ENCODE measurements at places on chromosomes 13 and 19. TPM values are rescaled to one million over a fixed set of nuclear protein-coding genes. Genes with fewer than 3 reads are reported as not detected.

- no peaks in the 10 kb centered on the region for H3K36me3 ChIP-seq
- no peaks in the 10 kb centered on the region for H3K27me3 ChIP-seq
- H3K4me1 ChIP-seq = peaks cover 71% of the 10 kb centered on the region
These were observed 6.8 kb downstream of the RASA3 start for GRCh38 chr13:114125589-114125988.

GRCh38 chr13:108741930-108742329 is 112.5 kb downstream of the MYO16 start:
- H3K4me1 ChIP-seq = no peaks in the 10 kb centered on the region
- no peak for DNase-seq
- H3K36me3 ChIP-seq = no peaks in the 10 kb centered on the region
- no peak overlapping the region for H3K27ac ChIP-seq
- H3K27me3 ChIP-seq = no peaks in the 10 kb centered on the region

DNA sequence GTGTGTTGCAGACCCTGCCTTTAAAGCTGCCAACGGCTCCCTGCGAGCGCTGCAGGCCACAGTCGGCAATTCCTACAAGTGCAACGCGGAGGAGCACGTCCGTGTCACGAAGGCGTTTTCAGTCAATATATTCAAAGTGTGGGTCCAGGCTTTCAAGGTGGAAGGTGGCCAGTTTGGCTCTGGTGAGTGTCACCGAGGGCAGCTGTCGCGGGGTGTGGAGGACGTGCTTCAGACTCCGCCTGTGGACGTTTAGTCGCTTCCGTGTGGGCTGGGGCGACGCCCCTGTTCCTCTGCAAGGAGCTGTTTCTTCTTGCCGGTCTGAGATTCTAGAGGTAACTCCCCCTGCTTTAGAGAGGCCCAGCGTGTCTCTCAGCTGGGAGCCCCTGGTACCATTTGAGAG is 24.5 kb downstream of the LAMP1 start:
- H3K27ac ChIP-seq = no peak overlapping the region
- peaks cover 75% of the 10 kb centered on the region for H3K36me3 ChIP-seq
- H3K4me3 ChIP-seq = no peak overlapping the region
- no peak for DNase-seq

- H3K4me1 ChIP-seq = peaks cover 20% of the 10 kb centered on the region
- peak; percentile 23 for DNase-seq
- peaks cover 5% of the 10 kb centered on the region for H3K36me3 ChIP-seq
- peak overlapping the region; percentile 60 for H3K27ac ChIP-seq
These were observed 653 bp downstream of the MVB12A start for GRCh38 chr19:17420475-17420924.

- peaks cover 73% of the 10 kb centered on the region for H3K27me3 ChIP-seq
- no peak overlapping the region for H3K4me3 ChIP-seq
- no peaks in the 10 kb centered on the region for H3K36me3 ChIP-seq
- H3K27ac ChIP-seq = no peak overlapping the region
- DNase-seq = no peak
- H3K4me1 ChIP-seq = no peaks in the 10 kb centered on the region
These were observed 316.9 kb downstream of the TEX29 start for GRCh38 chr13:111637365-111637764.

GRCh38 chr19:45113628-45114027 is 20.6 kb downstream of the PPP1R37 start:
- no peaks in the 10 kb centered on the region for H3K36me3 ChIP-seq
- no peak overlapping the region for H3K4me3 ChIP-seq
- no peaks in the 10 kb centered on the region for H3K27me3 ChIP-seq
- no peak overlapping the region for H3K27ac ChIP-seq

DNA sequence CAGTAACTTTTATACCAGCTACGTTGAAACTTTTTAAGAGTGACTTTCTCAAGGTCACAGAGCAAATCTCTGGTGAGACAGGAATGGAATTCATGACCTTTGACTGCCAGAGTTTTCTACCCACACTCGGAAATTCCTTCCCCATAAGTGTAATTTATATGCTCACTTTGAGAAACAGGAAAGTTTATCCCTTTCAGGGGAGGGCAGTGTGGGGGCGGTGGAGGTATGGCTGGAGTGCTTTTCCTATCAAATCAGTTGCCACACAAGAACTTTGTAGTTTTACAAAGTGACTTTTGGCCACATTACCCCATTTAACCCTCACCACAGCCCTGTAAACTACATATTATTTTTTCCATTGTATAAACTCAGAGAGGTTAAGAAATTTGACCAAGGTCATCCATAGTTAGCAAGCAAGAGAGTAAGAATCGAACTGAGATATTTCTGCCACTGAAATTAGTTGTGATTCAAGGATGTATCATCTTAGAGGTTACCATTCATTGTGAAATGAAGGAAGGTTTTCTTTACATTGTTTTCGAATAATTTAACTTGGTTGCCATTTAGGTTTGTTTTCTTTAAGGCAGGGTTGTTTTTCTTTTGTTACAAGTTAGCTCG is 5.9 kb downstream of the KLF12 start:
- peaks cover 74% of the 10 kb centered on the region for H3K4me1 ChIP-seq
- no peaks in the 10 kb centered on the region for H3K27me3 ChIP-seq
- H3K36me3 ChIP-seq = no peaks in the 10 kb centered on the region
- H3K27ac ChIP-seq = peak overlapping the region; percentile 99

The ZNF610 gene
- 5.1 TPM for total RNA-seq

DNA sequence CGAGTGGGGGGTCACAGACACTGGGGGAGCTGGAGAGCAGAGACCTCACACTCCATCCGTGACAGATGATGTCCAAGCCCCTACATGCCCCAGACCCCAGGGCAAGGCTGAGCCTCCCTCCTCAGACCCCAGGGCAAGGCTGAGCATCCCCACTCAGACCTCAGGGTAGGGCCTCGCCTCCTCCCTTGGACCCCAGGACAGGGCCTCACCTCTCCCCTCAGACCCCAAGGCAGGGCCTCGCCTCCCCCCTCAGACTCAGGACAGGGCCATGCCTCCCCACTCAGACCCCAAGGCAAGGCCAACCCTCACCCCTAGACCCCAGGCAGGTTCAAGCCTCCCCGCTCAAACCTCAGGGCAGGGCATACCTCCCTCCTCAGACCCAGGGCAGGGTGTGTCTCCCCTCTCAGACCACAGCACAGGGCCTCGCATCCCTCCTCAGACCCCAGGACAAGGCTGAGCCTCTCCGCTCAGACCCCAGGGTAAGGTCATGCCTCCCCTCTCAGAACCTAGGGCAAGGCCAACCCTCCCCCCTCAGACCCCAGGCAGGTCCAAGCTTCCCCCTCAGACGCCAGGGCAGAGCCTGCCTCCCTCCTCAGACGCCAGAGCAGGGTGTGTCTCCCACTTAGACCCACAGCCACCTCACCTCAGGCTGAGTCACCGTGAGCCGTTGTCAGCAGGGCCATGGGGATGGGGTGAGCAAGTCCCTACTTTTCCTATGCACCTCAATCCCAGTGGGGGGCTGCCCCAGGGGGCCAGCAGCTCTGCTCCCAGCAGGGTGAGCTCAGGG is 1.7 kb upstream of the S1PR4 start:
- no peaks in the 10 kb centered on the region for H3K27me3 ChIP-seq
- H3K4me3 ChIP-seq = no peak overlapping the region
- H3K36me3 ChIP-seq = no peaks in the 10 kb centered on the region
- DNase-seq = no peak

DNA sequence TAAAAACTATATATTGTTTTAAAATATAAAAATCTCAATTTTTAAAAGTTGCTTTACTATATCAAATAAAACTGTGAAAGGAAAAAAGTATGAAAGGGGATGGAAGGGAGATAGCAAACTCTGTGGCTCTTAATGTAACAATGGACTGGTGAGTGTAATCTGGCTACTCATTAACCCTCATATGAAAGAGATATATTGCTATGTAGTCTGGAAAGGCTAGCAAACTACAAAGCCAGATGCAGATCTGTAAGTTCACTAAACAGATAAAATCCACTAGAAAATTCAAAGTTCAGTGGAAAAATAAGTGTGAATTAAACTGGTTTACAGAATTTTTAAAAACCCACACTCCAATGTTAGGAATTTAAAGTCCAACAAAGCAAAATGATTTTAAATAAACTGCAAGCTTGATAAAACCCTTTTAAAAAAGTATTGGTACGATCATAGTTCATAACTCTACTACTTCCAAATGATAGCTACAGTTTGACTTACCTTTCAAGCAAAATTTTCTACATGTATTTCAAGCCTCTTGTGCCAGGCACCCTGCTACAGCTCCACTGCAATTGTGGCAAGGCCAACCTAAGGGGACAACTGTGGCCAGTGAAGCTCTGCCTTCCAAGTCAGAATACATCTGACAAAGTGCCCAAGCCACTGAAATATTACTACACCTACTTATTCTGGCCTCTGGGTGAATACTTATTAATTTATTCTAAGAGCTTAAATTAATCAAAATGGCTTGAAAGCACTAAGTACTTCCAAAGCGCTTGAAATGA is 647 bp upstream of the ELF1 start:
- no peak overlapping the region for H3K4me3 ChIP-seq
- no peaks in the 10 kb centered on the region for H3K27me3 ChIP-seq
- H3K36me3 ChIP-seq = no peaks in the 10 kb centered on the region
- H3K4me1 ChIP-seq = peaks cover 95% of the 10 kb centered on the region
- DNase-seq = no peak
- peak overlapping the region; percentile 73 for H3K27ac ChIP-seq

- no peak overlapping the region for H3K27ac ChIP-seq
- no peaks in the 10 kb centered on the region for H3K4me1 ChIP-seq
- H3K27me3 ChIP-seq = no peaks in the 10 kb centered on the region
- no peak for DNase-seq
- no peak overlapping the region for H3K4me3 ChIP-seq
These were observed 1935.9 kb upstream of the PCDH20 start for GRCh38 chr13:63351533-63351932.

The PRSS57 gene
- not detected for total RNA-seq

The LDLR gene
- 8.2 TPM for total RNA-seq

DNA sequence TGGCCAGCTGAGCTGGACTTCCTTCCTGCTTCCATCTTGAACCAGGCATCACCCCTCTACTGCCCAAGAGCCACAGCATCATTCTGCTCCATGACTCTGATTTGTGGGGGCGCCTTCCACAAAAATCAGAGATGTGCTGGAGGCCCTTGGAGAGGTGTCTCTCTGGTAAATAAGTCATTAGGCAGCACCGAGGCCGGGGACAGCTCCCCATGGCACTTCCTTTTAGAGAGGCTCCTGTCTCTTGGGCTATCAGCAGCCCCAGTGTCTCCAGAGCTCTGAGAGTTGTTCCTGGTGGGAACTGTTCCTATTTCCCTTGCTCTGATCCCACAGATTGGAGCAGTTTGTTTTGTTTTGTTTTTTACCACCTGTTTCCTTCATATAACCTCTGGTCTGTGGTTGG is 19.9 kb downstream of the NWD1 start:
- no peaks in the 10 kb centered on the region for H3K4me1 ChIP-seq
- H3K4me3 ChIP-seq = no peak overlapping the region
- no peaks in the 10 kb centered on the region for H3K27me3 ChIP-seq
- no peak overlapping the region for H3K27ac ChIP-seq
- H3K36me3 ChIP-seq = no peaks in the 10 kb centered on the region

The ZNF180 gene
- 4.8 TPM for total RNA-seq

The SLC17A7 gene
- 0.99 TPM for total RNA-seq

- DNase-seq = no peak
- no peak overlapping the region for H3K27ac ChIP-seq
- no peak overlapping the region for H3K4me3 ChIP-seq
- no peaks in the 10 kb centered on the region for H3K4me1 ChIP-seq
- H3K27me3 ChIP-seq = peaks cover 64% of the 10 kb centered on the region
These were observed 146.7 kb downstream of the SOX1 start for GRCh38 chr13:112213467-112214255.

The CIC gene
- total RNA-seq = 33.3 TPM

The LPAR2 gene
- total RNA-seq = 0.88 TPM

The MLNR gene
- total RNA-seq = not detected

The PNMA8B gene
- total RNA-seq = 0.55 TPM

Measured in left ventricle myocardium inferior (tissue), 1 donor.